ENCODE measurements at places on chromosomes 7 and 10.

DNA sequence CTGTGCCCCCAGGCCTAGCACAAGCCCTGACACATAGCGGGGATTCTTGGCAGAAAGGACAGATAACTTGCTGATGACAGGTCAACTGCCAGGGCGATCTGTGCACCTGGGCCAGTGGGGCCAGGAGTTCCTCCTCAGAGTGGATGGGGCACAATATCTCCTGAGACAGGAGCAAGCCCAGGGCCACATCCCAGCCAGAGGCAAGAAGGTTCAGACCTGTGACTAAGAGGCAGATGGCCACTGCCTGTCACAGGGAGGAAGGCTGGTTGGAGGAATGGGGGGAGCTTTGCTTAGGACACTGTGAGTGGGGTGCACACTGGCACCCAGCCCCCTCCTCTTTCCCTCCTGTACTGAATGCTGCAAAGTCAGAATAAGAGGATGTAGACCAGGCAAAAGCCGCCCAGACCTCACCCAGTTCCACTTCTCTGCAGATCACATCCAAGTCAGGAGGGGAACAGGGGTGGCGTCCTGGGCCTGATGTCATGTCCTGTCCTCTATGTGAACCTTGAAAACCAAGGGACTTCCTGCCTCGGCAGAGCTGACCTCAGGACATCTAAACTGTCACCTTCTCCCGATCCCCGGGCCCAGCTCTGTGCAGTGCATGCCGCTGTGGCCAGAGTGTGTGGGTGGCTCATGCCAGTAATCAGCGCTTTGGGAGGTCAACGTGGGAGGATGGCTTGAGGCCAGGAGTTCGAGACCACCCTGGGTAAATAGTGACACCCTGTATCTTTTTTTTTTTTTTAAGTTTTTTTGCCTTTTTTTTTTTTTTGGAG, 1.3 kb downstream of the GUSB start:
- DNase-seq = no peak

GRCh38 chr7:44978511-44979366, at the start of gene MYO1G:
Gene MYO1G (minus strand): TSS chr7:44979015. CDS start chr7:44978961, 54 bp downstream.
- DNase-seq = no peak

- no peak for DNase-seq
These were observed 225.0 kb upstream of the NPY start for GRCh38 chr7:24058953-24059352.

GRCh38 chr7:135317676-135318325, 84.2 kb downstream of the STRA8 start:
- no peak for DNase-seq

DNA sequence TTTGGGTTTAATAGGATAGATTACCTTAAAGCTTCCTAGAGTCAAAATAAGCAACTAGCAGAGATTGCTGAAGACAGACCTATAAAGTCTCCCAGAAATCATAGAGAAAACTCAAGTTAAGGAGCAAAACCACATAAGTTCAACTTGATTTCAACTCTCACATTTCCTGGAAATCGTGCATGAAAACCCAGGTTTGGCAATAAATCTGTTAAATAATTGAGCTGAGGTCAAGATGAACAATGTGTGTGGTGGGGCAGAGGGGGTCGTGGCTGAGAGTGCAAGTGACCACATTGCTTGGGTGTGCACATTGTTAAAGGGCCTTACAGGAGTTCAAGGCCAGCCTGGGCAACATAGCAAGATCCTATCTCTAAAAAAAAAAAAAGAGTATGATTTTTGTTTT, 636.5 kb downstream of the GALNT17 start:
- no peak for DNase-seq

- no peak for DNase-seq
These were observed 493.8 kb downstream of the ARL4A start for GRCh38 chr7:13181216-13181615.

GRCh38 chr10:67520924-67521520, 175.0 kb downstream of the CTNNA3 start:
- DNase-seq = peak; percentile 10

- no peak for DNase-seq
These were observed 103.2 kb downstream of the MAD1L1 start for GRCh38 chr7:2129323-2130095.

DNA sequence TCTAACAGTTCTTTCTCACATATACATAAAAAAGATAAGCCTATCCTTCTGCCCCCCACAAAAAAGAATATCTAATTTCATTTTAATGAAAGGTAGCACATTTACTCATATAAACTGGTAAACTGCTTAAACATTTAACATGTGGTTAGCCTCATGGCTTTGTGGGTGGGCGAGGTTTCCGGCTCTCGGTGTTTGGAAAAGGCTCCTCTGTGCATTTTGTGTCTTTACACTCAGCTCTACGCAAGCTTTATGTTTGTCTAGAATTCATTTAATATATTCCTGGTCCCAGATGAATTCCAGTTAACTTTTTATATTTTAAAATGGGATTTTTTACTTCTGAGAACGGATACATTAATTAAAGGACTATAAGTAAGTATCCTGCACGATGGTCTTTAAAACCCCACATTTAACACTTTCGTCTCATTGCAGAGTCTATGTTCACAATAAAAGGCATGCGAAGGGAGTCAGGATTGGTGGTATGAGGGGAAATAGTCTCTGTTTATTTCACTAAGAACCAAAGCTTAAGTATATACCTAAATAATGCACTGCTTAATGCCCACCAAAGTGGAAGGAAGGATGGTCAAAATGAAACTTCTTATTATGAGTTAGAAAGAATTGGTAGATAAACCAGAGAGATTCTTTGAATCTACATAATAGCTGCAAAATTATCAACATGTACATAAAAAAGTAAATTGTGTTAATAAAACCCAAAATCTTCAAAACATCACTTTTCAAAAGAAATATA, 197.2 kb downstream of the CRPPA start:
- DNase-seq = no peak

DNA sequence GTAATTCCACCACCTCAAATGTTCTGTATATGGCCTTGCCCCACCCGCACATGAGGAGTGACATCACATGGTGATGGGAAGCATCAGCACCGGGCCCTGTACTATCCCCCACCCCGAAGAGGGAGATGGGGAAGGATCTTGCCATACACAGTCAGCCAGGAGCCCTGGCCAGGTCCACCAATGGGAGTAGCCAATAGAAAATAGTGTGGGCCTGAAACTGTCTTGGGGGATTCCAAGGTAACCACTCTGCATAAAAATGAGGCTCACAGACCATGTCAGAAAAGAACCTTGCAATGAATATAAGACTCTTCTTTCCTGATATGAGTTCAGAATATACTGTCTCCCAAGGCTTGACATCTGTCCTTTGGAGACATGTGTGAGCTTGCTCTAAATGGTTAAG, 51.1 kb downstream of the ADRB1 start:
- no peak for DNase-seq
